ENCODE measurements at places on chromosomes 16 and 17.
A peak's percentile ranks its signal among the peaks of the same experiment; 100 is the strongest.

GRCh38 chr17:48894886-48895285, 2.3 kb downstream of the ATP5MC1 start:
- no peak overlapping the region for H3K4me3 ChIP-seq
- H3K36me3 ChIP-seq: peaks cover 5% of the 10 kb centered on the region
- peak overlapping the region; percentile 13 for H3K27ac ChIP-seq
- H3K4me1 ChIP-seq: peaks cover 47% of the 10 kb centered on the region

- DNase-seq: peak; percentile 35
- no peaks in the 10 kb centered on the region for H3K27me3 ChIP-seq
- H3K4me1 ChIP-seq: peaks cover 63% of the 10 kb centered on the region
- H3K4me3 ChIP-seq: no peak overlapping the region
- peaks cover 47% of the 10 kb centered on the region for H3K36me3 ChIP-seq
These were observed 147.8 kb downstream of the MSI2 start for GRCh38 chr17:57404073-57404472.

GRCh38 chr17:38982858-38983746, 15.9 kb upstream of the FBXO47 start:
- H3K27ac ChIP-seq: no peak overlapping the region
- peak; percentile 69 for DNase-seq
- H3K4me1 ChIP-seq: no peaks in the 10 kb centered on the region
- H3K27me3 ChIP-seq: no peaks in the 10 kb centered on the region
- no peak overlapping the region for H3K4me3 ChIP-seq

DNA sequence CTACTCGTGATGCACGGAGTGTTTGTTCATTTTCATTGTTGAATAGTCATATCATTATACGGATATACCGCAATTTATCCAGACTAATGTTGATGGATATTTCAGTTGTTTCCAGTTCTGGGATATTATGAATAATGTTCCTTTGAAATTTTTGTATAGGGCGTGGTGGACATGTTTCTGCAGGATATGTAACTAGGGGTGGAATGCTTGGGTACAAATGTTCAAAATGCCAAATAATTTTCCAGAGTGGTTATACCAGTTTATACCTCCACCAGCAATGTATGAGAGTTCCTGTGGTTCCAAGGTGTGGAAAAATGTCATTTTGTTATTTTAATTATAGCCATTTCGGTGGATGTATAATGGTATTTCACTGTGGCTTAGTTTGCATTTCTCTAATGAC, 53.6 kb downstream of the NUP88 start:
- no peaks in the 10 kb centered on the region for H3K4me1 ChIP-seq
- no peak overlapping the region for H3K4me3 ChIP-seq
- no peak overlapping the region for H3K27ac ChIP-seq

- peaks cover 46% of the 10 kb centered on the region for H3K4me1 ChIP-seq
- no peaks in the 10 kb centered on the region for H3K27me3 ChIP-seq
- peaks cover 23% of the 10 kb centered on the region for H3K36me3 ChIP-seq
- H3K27ac ChIP-seq: peak overlapping the region; percentile 45
- DNase-seq: no peak
- peak overlapping the region; percentile 46 for H3K4me3 ChIP-seq
These were observed 528 bp downstream of the PER1 start for GRCh38 chr17:8151641-8152111.

DNA sequence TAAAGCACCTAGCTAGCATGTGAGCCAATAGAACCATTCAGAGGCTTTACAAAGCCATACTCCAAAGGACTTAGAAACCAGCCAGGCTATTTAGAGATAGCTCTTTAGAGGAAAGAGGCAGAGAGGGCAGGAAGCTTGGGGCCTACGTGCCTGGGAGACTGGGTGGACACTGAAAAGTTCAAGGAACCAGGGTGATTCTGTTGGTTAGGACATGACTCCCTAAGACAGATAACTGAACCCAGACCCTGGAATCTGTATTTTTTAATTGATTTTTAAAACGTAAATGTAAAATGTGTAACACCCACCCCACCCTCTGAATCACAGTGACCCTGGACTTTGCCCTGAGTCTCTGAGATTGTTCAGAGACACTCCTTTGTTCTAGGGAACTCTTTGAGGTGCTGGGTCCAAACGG, 16.1 kb upstream of the GNA13 start:
- H3K4me3 ChIP-seq: peak overlapping the region; percentile 53
- peaks cover 37% of the 10 kb centered on the region for H3K4me1 ChIP-seq
- no peak overlapping the region for H3K27ac ChIP-seq
- peak; percentile 55 for DNase-seq
- no peaks in the 10 kb centered on the region for H3K27me3 ChIP-seq

DNA sequence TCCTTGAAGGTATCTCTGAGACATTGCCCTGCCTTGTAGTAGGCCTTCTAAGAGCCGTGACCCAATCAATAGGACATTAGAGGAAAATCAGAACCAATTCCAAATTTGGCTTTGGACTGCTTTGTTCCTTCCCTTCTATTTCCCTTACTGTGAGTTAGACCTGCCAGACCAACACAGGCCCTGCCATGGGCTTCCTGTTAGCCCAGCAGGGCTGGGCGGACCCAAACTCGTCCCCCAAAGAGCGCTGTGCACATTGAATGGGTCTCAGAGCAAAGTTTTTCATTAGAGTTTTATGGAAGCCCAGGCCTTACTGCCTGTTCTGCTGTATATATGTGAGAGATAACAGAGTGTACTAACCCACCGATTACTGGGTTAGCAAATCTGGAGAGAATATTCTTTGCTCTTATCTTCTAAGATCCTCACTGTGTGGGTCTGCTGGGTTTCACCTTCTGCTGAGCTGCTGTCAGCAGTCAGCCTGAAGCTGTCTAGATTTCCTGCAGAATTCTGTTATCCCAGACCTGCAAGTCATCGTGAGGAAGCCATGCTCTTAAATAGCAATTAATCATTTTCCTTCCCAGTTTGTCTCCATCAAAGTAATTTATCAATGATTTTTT, 5.7 kb downstream of the ARHGAP44 start:
- no peaks in the 10 kb centered on the region for H3K36me3 ChIP-seq
- peaks cover 2% of the 10 kb centered on the region for H3K27me3 ChIP-seq
- no peak for DNase-seq
- peaks cover 10% of the 10 kb centered on the region for H3K4me1 ChIP-seq

- H3K4me1 ChIP-seq: peaks cover 4% of the 10 kb centered on the region
- no peak overlapping the region for H3K27ac ChIP-seq
- H3K4me3 ChIP-seq: no peak overlapping the region
- peaks cover 55% of the 10 kb centered on the region for H3K36me3 ChIP-seq
- no peaks in the 10 kb centered on the region for H3K27me3 ChIP-seq
These were observed 3.3 kb upstream of the LAT start for GRCh38 chr16:28981517-28981916.

GRCh38 chr17:28363776-28364650, 986 bp downstream of the SEBOX start:
- H3K4me3 ChIP-seq: no peak overlapping the region
- no peak for DNase-seq

DNA sequence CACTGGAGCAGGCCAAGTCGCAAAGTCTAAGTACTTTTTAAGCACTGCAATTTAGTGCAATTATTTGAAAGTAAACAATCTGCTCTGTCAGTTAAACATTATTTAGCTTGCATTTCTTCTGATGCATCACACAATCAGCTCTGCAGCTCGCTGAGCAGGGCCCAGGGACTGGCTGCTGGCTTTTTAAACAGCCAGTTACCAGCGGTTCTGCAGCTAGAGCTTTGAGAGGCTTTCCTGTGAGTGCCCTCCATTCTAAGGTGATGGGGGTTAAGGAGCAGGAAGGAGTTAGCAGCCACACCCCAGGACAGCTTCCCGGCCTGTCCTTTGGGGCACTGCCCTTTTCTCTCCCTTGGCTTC, 154.3 kb downstream of the SALL1 start:
- no peak overlapping the region for H3K27ac ChIP-seq
- H3K4me3 ChIP-seq: no peak overlapping the region
- DNase-seq: no peak
- peaks cover 9% of the 10 kb centered on the region for H3K27me3 ChIP-seq
- H3K4me1 ChIP-seq: peaks cover 12% of the 10 kb centered on the region

GRCh38 chr16:9850817-9851216, 331.4 kb downstream of the GRIN2A start:
- no peak overlapping the region for H3K27ac ChIP-seq
- DNase-seq: no peak
- no peaks in the 10 kb centered on the region for H3K27me3 ChIP-seq
- H3K4me3 ChIP-seq: no peak overlapping the region
- H3K4me1 ChIP-seq: no peaks in the 10 kb centered on the region

DNA sequence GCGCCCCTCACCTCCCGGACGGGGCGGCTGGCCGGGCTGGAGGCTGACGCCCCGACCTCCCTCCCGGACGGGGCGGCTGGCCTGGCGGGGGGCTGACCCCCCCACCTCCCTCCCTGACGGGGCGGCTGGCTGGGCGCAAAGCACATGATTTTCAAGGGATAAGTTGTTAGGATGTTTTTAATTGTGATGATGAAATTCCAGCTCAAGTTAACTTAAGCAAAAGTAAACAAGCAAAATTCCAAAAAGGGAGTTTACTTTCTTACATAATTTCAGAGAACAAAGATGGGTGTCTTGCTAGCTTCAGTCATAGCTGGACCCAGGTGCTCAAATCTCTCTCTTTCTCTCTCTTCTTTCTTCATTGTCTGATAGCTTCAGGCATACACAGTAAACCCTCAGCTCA, 33.6 kb upstream of the MED9 start:
- peaks cover 77% of the 10 kb centered on the region for H3K4me1 ChIP-seq
- peak; percentile 68 for DNase-seq
- H3K27ac ChIP-seq: no peak overlapping the region
- no peaks in the 10 kb centered on the region for H3K27me3 ChIP-seq

GRCh38 chr16:2963723-2964474, at the start of gene KREMEN2:
KREMEN2 (plus strand) TSS chr16:2964275; CDS start chr16:2964521, 246 bp downstream.
- peaks cover 15% of the 10 kb centered on the region for H3K27me3 ChIP-seq
- H3K4me1 ChIP-seq: peaks cover 29% of the 10 kb centered on the region
- DNase-seq: peak; percentile 56
- H3K27ac ChIP-seq: no peak within 1 kb of the TSS

- H3K4me1 ChIP-seq: no peaks in the 10 kb centered on the region
- no peak overlapping the region for H3K4me3 ChIP-seq
- H3K27me3 ChIP-seq: no peaks in the 10 kb centered on the region
- no peaks in the 10 kb centered on the region for H3K36me3 ChIP-seq
These were observed 131.3 kb downstream of the AIPL1 start for GRCh38 chr17:6303664-6304063.

DNA sequence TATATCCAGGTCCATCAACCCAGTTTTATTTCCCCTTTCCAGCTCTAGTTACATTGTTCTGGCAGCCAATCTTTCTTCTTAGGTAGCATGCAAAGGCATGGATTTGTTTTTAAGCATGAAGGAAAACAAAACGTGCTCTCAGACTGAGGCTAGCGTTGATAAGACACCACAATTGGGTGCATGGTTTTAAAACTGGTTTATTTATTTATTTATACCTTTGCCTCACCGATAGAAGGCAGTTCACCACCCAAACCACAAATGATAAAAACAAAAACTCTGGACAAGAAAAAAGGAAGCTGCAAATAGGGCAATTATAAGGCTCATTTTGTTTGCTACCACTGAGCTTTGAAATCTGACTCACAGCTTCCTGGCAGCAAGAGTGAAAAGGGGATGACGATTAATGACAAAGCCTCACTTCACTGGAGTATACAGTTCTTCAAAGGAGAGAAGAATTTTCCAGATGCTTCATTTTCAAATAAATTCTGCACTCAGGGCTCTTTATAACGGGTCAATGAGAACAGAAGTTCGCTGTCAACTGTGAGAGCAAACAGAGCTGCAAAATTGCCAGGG, 278.4 kb upstream of the IRX5 start:
- H3K36me3 ChIP-seq: no peaks in the 10 kb centered on the region
- H3K27me3 ChIP-seq: peaks cover 68% of the 10 kb centered on the region
- no peaks in the 10 kb centered on the region for H3K4me1 ChIP-seq
- H3K4me3 ChIP-seq: no peak overlapping the region
- no peak for DNase-seq

DNA sequence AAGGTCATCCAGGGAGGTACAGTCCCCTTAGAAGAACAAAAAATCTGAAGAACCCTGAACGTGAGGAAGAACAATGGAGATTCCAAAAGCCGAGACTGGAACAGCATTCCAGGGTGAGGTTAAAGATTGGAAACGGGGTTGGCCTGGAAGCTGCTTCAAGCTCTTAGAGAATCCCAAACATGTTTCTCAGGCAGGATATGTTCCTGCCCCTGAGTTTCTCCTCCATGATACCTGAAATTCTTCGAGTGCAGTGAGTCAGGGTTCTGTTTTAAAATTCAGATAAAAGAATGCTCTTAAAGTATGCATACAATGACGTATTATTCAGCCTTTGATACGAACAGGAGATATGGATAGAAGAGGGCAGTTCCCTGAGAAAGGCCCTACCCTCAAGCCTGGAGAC, 293.1 kb downstream of the HS3ST3B1 start:
- H3K4me3 ChIP-seq: no peak overlapping the region
- no peaks in the 10 kb centered on the region for H3K27me3 ChIP-seq
- no peak overlapping the region for H3K27ac ChIP-seq
- no peaks in the 10 kb centered on the region for H3K36me3 ChIP-seq
- no peaks in the 10 kb centered on the region for H3K4me1 ChIP-seq
- DNase-seq: no peak

DNA sequence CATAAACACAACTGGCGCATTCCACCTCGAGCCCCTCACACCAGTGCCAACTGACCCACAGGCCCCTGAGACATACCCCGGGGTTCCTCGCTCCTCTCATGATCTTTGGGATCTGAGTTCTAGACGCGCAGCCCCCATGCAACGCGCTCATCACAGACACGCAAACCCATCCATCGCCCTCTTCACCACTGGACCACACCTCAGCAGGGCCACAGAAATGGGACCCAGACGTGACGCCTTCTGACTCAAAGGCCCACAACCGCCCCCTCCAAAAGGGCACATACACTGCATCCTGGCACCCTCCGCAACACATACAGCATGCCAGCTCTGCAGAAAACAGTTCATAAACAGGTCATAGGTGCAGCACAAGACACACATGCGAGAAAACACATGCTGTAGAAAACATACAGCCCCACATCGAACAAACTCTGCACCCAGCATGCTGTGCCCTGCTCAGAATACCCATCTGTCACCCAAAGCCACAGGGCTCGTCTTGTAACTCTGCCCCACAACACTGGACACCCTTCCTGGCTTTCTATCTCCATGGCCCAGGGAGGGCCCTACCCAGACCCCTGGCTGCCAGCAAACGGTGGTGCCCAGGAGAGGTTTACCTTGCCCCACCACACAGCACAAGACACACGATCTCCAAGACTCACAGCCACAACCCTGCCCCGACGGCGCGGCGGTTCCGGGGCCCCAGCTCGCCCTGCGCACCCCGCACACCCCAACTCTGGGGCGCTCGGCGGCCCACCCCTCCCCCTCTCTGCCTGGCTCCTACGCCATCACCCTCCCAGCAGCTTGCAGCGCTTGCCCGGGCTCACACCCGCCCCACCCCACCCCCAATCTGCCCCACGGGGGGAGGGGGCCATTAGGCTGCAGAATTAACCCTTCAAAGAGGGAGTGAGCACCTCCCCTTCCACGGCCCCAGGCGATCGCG, 887 bp downstream of the ZBTB4 start:
- peak overlapping the region; percentile 75 for H3K27ac ChIP-seq
- no peaks in the 10 kb centered on the region for H3K27me3 ChIP-seq
- DNase-seq: no peak
- H3K4me3 ChIP-seq: peak overlapping the region; percentile 79
- peaks cover 83% of the 10 kb centered on the region for H3K4me1 ChIP-seq

GRCh38 chr17:75881678-75882454, 3.5 kb upstream of the TRIM47 start:
- H3K27me3 ChIP-seq: no peaks in the 10 kb centered on the region
- H3K4me3 ChIP-seq: no peak overlapping the region
- no peak for DNase-seq
- H3K36me3 ChIP-seq: no peaks in the 10 kb centered on the region
- H3K4me1 ChIP-seq: peaks cover 10% of the 10 kb centered on the region
- no peak overlapping the region for H3K27ac ChIP-seq
